ENCODE measurements at places on chromosomes 1 and 21. TPM values are rescaled to one million over a fixed set of nuclear protein-coding genes. Genes with fewer than 3 reads are reported as not detected.

USH2A gene
- total RNA-seq = not detected

SYT14 gene
- total RNA-seq = 0.07 TPM

FNDC5 gene
- total RNA-seq = 0.38 TPM

- no peaks in the 10 kb centered on the region for H3K4me1 ChIP-seq
- H3K27me3 ChIP-seq = no peaks in the 10 kb centered on the region
- H3K27ac ChIP-seq = no peak overlapping the region
- no peaks in the 10 kb centered on the region for H3K36me3 ChIP-seq
Measured at GRCh38 chr1:162901243-162901642, 40.3 kb upstream of the CCDC190 start.

- no peaks in the 10 kb centered on the region for H3K27me3 ChIP-seq
- no peaks in the 10 kb centered on the region for H3K4me1 ChIP-seq
- H3K4me3 ChIP-seq = no peak overlapping the region
- H3K36me3 ChIP-seq = no peaks in the 10 kb centered on the region
Measured at GRCh38 chr1:172809750-172810149, 150.8 kb downstream of the FASLG start.

GRCh38 chr1:52944566-52944965 is 17.5 kb downstream of the SCP2 start:
- H3K27ac ChIP-seq = no peak overlapping the region
- no peaks in the 10 kb centered on the region for H3K36me3 ChIP-seq
- no peaks in the 10 kb centered on the region for H3K4me1 ChIP-seq
- no peak overlapping the region for H3K4me3 ChIP-seq
- H3K27me3 ChIP-seq = no peaks in the 10 kb centered on the region
- DNase-seq = no peak

DNA sequence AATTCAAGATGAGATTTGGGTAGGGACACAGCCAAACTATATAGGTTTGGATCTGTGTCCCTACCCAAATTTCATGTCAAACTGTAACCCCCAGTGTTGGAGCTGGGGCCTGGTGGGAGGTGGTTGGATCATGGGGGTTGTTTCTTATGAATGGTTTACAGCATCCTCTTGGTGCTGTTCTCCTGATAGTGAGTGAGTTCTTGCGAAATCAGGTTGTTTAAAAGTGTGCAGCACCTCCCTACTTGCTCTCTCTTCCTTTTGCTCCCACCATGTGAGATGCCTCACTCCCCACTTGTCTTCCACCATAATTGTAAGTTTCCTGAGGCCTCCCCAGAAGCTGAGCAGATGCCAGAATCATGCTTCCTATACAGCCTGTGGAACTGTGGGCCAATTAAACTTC is 17.3 kb downstream of the ODF2L start:
- H3K4me1 ChIP-seq = no peaks in the 10 kb centered on the region
- no peak overlapping the region for H3K27ac ChIP-seq
- H3K4me3 ChIP-seq = no peak overlapping the region
- H3K27me3 ChIP-seq = no peaks in the 10 kb centered on the region
- H3K36me3 ChIP-seq = no peaks in the 10 kb centered on the region

- peaks cover 71% of the 10 kb centered on the region for H3K27me3 ChIP-seq
- no peaks in the 10 kb centered on the region for H3K36me3 ChIP-seq
- no peaks in the 10 kb centered on the region for H3K4me1 ChIP-seq
- H3K27ac ChIP-seq = no peak overlapping the region
- DNase-seq = no peak
Measured at GRCh38 chr1:179807691-179808485, 64.8 kb downstream of the FAM163A start.

TAS1R3 gene
- total RNA-seq = 0.07 TPM

C1orf210 gene
- not detected for total RNA-seq

DNA sequence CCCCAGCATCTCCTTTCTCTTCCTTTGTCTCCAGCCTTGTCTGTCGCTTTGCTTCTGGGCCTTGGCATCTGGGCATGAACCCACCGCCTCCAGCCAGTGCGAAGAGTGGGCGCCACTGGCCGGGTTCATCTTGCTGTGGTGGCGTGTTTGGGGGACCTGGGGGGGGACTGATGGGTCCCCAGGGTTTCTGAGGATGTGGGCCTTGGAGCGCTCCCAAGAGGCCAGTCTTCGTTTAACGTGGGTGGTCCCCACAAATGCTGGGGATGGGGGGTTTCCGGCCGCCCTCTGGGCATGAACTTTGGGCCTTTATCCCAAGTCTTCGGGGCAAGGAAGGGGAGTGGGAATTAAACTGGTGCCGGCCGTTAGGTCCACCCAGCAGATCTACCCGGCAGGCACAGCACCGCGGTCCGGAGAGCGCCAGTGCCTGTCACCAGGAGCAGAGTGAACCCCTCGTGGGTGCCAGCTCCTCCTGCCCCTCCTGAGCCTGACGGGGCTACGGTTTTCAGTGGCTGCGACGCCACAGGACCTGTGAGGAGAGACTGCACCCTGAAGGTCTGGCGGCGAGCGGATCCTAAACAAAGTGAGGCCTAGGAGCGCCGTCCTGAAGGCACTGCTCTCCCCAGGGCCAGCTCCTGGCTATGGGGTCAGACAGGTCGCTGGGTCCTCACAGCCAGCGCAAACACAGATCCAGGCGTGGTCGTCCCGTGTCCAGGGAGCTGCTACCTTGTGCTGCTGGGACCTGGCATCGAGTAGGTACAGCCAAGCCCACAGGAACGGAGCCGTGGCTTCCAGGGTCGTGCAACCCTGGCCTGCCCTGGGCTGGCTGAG is 12.1 kb upstream of the C1orf174 start:
- no peak overlapping the region for H3K27ac ChIP-seq
- H3K4me1 ChIP-seq = peaks cover 7% of the 10 kb centered on the region
- peaks cover 51% of the 10 kb centered on the region for H3K27me3 ChIP-seq
- H3K4me3 ChIP-seq = no peak overlapping the region
- H3K36me3 ChIP-seq = no peaks in the 10 kb centered on the region

DNA sequence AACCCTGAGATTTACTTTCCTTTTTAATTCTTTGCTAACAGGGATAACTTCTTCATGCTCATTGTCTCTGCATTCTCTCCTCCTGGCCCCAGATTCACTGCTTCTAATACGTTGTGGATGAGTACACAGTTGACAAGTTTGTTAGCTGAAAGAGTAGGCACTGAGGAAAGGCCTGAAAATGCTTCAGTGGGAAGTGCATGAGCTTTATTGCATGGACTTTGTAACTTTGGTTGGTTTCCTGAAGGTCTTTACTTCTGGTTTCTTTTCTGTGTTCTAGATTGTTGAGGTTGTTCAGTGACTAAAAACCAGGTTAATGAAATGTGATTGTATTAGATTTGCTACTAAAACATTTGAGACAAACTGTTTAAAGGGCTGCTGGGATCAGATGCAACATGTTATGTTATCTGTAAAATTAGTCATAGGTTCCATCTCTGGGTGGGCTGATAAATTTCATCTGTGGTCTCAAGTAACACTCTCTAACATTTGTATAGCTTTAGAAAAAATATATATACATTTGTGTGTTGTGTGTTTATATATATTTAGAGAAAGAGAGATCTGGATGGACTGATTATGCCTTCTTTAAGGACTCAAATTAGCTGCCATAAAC is 19.1 kb downstream of the LRIG2 start:
- H3K27ac ChIP-seq = peak overlapping the region; percentile 30
- H3K4me3 ChIP-seq = no peak overlapping the region
- H3K36me3 ChIP-seq = peaks cover 60% of the 10 kb centered on the region
- DNase-seq = no peak

GRCh38 chr1:107247679-107248078 is 106.8 kb downstream of the NTNG1 start:
- no peaks in the 10 kb centered on the region for H3K27me3 ChIP-seq
- DNase-seq = no peak
- no peak overlapping the region for H3K4me3 ChIP-seq

DNA sequence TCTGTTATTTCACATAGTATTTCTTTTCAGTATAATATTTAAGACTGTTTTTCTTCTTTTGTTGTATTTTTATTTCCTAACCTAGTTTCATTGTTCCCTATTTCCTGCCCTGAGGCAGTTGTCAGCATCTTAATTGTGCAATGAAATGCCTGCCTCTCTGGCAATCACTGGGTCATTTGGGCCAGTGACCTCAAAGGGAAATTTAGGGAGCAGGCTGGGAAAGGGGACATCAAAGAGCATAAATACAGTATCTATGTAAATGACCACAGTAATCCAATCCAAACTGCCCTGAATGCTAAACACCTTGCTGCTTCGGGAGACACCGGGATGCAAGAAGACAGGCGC is 147.8 kb downstream of the TLR5 start:
- H3K27ac ChIP-seq = no peak overlapping the region
- DNase-seq = no peak
- no peaks in the 10 kb centered on the region for H3K27me3 ChIP-seq

- no peak overlapping the region for H3K4me3 ChIP-seq
- no peaks in the 10 kb centered on the region for H3K4me1 ChIP-seq
- H3K27ac ChIP-seq = no peak overlapping the region
- H3K36me3 ChIP-seq = no peaks in the 10 kb centered on the region
- peaks cover 27% of the 10 kb centered on the region for H3K27me3 ChIP-seq
- DNase-seq = no peak
Measured at GRCh38 chr1:6950001-6950765, 164.9 kb downstream of the CAMTA1 start.

GRCh38 chr1:26582836-26583460 is 53.4 kb downstream of the RPS6KA1 start:
- no peak for DNase-seq
- no peak overlapping the region for H3K27ac ChIP-seq
- H3K36me3 ChIP-seq = no peaks in the 10 kb centered on the region
- H3K4me3 ChIP-seq = no peak overlapping the region

- no peaks in the 10 kb centered on the region for H3K27me3 ChIP-seq
- no peaks in the 10 kb centered on the region for H3K4me1 ChIP-seq
- H3K27ac ChIP-seq = no peak overlapping the region
- no peak for DNase-seq
- no peaks in the 10 kb centered on the region for H3K36me3 ChIP-seq
Measured at GRCh38 chr1:84366786-84367185, 31.5 kb upstream of the DNASE2B start.

GRCh38 chr1:48028218-48029069 is 31.3 kb upstream of the TRABD2B start:
- no peak for DNase-seq
- no peaks in the 10 kb centered on the region for H3K27me3 ChIP-seq
- H3K4me3 ChIP-seq = no peak overlapping the region
- H3K27ac ChIP-seq = no peak overlapping the region

TOR1AIP1 gene
- total RNA-seq = 21.7 TPM

GRCh38 chr1:244065960-244066388 is 14.9 kb downstream of the ZBTB18 start:
- no peak for DNase-seq
- no peak overlapping the region for H3K4me3 ChIP-seq
- no peaks in the 10 kb centered on the region for H3K36me3 ChIP-seq
- no peak overlapping the region for H3K27ac ChIP-seq
- peaks cover 49% of the 10 kb centered on the region for H3K27me3 ChIP-seq

- no peaks in the 10 kb centered on the region for H3K36me3 ChIP-seq
- no peak overlapping the region for H3K4me3 ChIP-seq
- no peaks in the 10 kb centered on the region for H3K4me1 ChIP-seq
- no peak for DNase-seq
- no peaks in the 10 kb centered on the region for H3K27me3 ChIP-seq
Measured at GRCh38 chr1:59154401-59154800, 142.5 kb upstream of the FGGY start.

DNA sequence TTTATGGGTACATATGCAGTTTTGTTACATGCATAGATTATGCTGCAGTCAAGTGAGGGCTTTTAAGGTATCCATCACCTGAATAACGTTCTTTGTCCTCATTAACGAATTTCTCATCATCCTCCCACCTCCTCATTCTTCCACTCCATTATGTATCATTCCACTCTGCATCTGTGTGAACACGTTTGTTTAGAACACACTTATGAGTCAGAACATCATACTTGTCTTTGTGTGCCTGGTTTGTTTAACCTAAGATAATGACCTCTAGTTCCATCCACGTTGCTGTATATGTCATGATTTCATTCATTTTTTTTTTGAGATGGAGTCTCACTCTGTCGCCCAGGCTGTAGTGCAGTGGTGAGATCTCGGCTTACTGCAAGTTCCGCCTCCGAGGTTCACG is 6.7 kb upstream of the MPC2 start:
- H3K36me3 ChIP-seq = peaks cover 22% of the 10 kb centered on the region
- H3K27ac ChIP-seq = no peak overlapping the region
- DNase-seq = no peak
- H3K27me3 ChIP-seq = no peaks in the 10 kb centered on the region
- peaks cover 4% of the 10 kb centered on the region for H3K4me1 ChIP-seq
- H3K4me3 ChIP-seq = no peak overlapping the region

VCAM1 gene
- 0.13 TPM for total RNA-seq

NTNG1 gene
- total RNA-seq = not detected

- no peak overlapping the region for H3K27ac ChIP-seq
- DNase-seq = no peak
- no peaks in the 10 kb centered on the region for H3K36me3 ChIP-seq
Measured at GRCh38 chr1:206768472-206769303, 1.9 kb upstream of the IL19 start.

DNA sequence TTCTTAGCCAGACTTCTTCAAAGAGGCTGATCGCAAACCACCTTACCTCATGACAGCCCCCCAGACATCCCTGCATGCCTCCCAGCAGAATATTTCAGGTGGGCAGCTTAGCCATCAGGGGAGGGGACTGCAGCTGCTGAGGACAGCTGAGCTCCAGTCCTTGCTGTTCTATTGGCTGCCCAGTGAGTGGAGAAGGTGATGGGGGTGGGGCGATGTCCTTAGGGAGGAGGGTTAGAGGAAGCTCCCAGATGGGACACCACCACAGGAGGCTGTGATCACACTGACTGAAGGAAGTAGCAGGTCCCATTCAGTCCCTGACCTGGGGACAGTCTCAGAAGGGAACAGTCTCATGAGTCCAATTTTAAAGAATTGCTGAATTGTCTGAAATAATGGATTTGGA is 38.3 kb downstream of the GJA5 start:
- peaks cover 37% of the 10 kb centered on the region for H3K27me3 ChIP-seq
- H3K27ac ChIP-seq = no peak overlapping the region
- H3K4me3 ChIP-seq = no peak overlapping the region
- H3K4me1 ChIP-seq = no peaks in the 10 kb centered on the region

CTH gene
- 26.1 TPM for total RNA-seq

DNA sequence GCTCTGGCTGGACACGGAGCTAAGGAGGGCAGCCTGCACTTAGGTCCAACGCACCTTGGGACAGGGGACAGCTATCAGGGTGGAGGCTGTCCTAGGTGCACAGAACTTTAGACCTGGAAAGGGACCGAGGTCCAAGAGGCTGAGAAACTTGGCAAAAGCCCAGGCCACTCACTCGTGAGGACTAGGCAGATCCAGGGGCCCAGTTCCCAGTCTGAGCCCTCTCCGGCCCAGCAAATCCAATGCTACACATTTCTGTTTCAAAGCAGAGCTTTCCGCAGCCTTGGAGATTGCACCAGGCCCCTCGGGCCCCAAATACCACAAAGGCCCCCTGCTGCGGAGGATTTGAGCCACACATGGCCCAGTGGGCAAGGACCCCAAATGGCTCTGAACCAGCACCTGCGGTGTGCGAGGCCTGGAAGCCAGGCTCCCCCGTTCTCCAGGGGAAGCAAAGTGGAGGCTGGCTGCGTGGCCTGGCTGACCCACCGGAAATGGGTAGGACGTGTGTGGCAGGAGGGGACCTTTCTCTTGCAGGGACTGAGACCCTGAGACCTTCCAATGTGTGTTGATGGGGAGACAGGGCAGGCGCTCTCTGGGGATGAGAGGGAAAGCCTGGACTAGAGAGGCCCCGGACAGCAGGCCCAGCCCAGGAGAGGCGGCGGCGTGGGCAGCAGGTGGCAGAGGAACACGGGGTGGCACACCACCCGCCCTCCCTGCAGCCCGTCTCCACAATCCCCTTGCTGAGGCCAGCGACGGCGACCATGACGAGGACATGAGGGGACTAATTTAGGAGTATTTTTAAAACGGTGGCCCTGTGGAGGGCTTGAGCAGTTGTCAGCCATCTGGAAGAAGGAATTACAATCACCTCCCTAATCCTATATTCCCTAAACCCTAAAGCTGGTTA is 118.7 kb downstream of the CASZ1 start:
- peaks cover 57% of the 10 kb centered on the region for H3K4me1 ChIP-seq
- no peaks in the 10 kb centered on the region for H3K36me3 ChIP-seq
- H3K27ac ChIP-seq = no peak overlapping the region
- no peak for DNase-seq

PLA2G2F gene
- not detected for total RNA-seq

KCNC4 gene
- total RNA-seq = 2.0 TPM

All from K562 (cell line).